ENCODE measurements at places on chromosomes 2 and 18.

DNA sequence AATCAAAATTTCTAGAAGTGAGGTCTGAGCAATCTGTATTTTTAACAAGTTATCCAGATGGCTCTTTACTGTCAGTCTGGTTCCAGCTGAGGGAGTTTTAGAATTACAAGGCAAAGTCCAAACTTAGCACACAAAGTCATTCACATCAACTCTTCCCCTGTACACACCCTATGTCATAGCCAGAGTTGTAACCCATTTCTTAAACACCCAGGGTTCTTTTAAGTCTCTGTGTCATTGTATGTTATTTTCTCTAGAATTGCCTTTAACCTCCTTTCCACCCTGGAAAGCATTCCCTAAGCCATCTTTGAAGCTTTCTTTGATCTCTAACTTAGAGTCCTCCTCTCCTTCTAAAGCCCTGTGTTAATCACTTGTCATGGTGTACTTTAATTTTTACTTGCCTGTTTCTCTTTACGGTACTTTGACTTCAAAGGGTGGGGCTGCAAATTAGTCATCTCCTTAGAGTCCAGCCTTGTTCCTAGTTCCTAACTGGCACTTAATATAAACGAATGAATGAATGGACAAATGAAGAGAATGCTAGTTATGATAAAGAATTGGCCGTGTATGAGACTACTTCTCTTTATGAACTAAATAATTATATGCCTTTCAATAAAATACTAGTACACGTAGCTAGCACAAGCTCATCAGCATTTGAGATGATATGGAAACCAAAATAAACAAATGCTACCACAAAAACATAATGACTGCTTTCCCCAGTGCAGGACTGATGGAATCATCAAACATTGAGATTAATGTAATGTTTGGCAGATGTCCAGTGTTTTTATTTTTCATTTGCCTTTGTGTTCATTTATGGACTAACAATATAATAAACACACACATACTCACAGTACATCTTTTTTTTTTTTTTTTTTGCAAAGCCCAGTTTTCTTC lies 11.9 kb upstream of the ACTR3 start:
- no peak for DNase-seq

DNA sequence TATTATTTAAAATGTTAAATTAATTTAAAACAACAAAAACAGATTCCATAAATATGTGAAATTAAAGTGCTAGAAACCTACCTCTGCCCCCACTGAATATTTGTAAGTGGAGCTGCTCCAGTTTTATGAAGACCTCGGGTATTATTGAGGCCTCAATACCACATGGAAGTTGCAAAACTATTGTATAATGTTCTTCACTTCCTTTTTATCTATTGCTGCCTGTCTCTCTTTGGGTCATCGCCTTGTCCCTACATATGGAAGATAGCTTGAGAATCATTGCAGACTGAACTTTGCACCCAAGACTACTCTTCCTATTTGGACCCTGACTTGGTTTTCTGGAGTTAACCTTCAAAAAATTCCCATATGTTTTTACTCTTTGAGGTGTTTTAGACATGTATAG lies 212.1 kb upstream of the NETO1 start:
- no peak for DNase-seq

DNA sequence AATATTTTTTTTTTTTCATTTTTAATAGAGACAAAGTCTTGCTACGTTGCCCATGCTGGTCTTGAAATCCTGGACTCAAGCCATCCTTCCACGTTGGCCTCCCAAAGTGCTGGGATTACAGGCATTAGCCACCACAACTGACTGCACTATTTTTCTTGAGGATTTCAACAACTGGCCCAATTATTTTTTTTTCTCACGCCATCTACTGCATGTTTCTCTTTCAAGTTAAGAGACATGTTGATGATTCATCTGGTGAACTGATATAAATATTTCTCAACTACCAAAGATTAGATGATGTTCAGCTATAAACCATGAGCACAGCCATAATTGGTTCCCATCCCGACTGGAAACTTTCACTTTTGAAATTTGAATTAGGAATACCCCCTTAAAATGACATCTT lies 688.4 kb upstream of the SYT4 start:
- DNase-seq: no peak

DNA sequence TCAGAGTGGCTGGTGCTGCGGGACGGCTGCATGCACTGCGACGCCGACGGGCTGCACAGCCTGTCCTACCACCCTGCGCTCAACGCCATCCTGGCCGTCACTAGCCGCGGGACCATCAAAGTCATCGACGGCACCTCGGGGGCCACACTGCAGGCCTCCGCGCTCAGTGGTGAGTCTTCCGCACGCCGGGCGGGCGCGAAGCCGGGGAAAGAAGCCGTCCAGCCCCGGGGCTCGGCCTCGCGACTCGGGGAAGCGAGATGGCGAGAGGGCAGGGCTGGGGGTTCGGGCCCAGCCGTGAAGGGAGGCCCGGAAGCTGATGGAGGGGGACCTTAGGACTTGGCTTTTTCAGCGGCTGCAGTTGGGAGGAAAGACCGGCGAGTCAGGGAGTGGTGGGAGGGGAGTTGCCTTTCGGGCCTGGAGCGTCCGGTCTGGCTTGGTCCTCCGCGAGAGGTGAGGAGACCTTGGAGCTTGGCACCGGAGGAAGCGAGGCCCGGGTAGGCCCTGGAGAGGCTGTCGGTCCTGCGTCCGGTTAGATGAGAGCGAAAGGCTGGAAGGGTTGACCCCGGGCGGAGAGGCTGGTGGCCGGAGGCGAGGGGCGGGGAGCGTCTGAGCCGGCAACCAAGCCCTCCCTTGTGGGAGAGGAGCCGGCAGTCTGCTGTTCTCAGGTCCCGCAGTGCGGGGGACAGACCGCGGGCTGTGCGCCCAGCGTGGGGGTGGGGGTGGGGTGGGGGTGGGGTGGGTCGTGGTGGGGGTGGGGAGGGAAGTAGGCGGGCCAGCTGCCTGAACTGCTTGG lies 691 bp downstream of the BIRC6 start:
- DNase-seq: peak; percentile 40

- no peak for DNase-seq
These were observed 22.2 kb downstream of the TANC1 start for GRCh38 chr2:158990397-158991214.
